ENCODE measurements at places on chromosomes 6 and 20.

GRCh38 chr6:108518714-108519576, 41.8 kb upstream of the FOXO3 start:
- no peak for DNase-seq

- no peak for DNase-seq
These were observed 246.6 kb downstream of the PHF3 start for GRCh38 chr6:63882208-63882607.

GRCh38 chr20:50735813-50736212, 4.4 kb downstream of the PARD6B start:
- no peak for DNase-seq

DNA sequence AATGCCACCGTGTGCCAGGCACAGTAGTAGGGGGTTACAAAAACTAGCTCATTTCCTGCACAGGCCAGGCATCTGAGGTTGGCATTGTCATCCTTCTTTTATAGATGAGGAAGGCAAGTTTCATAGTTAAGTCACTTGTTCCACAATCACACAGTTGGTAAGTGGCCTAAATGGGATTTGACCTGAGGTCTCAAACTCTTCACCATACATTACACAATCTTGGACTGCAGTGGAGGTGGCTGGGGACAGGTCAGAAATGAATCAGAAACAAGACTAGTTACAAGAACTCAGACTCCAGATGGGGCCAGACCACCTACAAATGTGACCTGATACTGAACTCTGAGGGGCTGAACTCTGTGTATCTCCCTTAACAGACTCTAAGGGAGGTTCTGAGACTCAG, 49.4 kb downstream of the TRMT6 start:
- DNase-seq, result no peak

- DNase-seq, result no peak
These were observed 2.5 kb upstream of the POU3F2 start for GRCh38 chr6:98831959-98832283.

DNA sequence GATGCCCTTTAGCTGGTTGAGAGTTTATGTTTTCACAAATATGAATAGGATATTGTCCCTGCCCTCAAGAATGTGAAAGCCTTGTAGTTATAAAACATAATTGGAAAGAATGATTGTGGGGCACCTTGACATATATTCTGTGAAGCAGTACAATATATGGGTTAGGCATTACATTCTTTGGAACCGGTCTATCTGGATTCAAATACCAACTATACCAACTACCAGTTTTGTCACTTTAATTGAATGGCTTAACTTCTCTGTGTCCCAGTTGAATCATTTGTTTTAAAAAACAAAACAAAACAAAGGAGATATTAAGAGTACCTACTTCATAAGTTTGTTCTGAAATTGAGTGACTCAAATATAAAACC, 146.5 kb downstream of the TBC1D32 start:
- no peak for DNase-seq

- no peak for DNase-seq
These were observed 12.0 kb upstream of the RAET1E start for GRCh38 chr6:149909701-149910470.

DNA sequence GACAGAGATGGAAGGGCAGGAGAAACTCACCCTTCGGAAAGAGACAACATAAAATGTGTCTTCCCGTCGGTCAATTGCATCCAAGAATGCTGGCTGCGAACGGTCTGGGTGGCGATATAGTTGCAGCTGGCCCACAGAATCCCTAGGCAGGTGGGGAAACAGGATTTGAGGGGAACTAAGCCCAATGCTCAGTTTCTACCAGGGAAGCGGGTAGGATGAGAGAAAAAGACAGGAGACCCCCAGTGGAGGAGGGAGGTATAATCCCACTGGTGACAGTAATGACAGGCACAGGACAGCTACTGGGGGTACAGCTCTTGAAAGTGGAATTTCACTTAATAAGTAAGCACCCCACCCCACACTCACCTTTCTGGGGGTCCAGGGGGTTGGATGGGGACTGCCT, 7.5 kb upstream of the TNXB start:
- peak; percentile 63 for DNase-seq

GRCh38 chr6:14000901-14001300, 76.1 kb downstream of the RNF182 start:
- no peak for DNase-seq

GRCh38 chr20:48287021-48287494, 501.8 kb upstream of the SULF2 start:
- no peak for DNase-seq

DNA sequence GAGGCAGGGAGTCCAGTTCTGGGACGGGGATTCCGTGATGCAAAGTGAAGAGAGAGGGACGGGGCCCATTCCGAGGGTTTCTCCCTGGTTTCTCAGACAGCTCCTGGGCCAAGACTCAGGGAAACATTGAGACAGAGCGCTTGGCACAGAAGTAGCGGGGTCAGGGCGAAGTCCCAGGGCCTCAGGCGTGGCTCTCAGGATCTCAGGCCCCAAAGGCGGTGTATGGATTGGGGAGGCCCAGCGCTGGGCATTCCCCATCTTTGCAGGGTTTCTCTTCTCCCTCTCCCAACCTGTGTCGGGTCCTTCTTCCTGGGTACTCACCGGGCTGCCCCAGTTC, 35.9 kb upstream of the HLA-G start:
- DNase-seq, result no peak

DNA sequence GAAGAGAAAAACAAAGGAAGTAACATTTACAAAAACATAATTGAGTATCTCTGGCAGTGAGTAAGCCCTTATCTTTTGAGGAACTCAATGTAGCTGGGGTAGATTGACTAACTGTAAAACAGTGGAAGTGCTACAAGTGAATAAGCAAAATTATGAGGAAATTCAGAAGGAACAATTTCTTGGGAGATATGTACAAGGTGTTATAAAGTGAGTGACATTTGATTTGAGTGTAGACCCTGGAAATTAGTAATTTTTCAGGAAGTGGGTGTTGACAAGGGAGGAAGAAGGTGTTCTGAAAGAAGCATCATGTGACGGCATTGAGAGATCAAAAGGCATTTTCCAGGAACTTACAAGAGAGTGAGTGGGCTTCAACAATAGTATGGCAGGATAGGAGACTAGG, 22.2 kb downstream of the XRN2 start:
- no peak for DNase-seq

DNA sequence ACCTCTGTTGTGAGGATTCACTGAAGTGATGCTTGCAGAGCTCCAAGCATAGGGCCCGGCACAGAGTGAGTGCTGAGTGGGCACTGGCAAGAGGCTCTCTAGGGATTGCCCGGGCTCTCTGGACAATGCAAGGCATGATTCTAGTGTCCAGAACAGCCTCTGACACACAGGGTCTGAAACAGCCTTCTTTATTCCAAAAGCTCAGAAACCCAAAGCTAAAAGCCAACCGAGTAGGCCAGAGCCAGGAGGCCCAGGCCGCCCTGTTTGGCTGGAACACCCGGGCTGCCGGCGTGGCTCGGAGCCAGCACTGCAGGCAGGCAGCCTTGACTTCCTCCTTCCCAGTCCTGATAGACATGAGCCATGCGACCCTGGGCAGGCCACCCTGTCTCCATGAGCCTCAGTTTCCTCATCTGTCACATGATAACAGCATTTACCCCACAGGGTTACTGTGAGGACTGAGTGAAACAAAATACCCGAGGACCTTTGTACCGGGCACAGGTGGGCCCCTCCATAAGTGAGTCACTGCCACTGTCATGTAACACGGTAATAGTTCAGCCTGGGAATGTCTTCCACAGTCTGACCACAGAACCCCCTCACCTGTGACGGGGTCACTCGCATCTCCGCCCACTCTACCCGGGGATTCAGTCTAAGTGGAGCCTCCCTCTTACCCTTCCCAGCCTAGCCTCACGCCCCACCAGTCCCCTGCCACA, 51.5 kb downstream of the PTPRT start:
- no peak for DNase-seq

DNA sequence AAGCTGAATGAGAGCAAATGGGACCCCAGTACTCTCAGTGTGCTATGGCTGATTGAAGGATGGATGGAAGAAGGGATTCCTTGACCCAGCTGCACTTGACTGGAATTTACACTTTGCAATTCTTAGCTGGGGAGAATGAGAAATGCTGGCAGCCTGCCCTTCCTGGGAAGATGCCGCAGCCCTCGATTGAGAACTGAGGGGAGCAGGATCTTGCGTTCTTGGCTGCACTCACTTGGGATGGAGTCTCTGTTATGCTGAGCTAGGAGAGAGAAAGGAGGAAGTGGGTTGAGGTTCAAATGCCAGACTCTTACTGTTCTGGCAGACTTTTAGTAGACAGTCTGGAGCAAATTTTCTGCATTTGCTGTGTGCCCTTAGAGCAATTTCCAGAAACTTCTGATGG, 221.2 kb downstream of the FNDC1 start:
- no peak for DNase-seq

DNA sequence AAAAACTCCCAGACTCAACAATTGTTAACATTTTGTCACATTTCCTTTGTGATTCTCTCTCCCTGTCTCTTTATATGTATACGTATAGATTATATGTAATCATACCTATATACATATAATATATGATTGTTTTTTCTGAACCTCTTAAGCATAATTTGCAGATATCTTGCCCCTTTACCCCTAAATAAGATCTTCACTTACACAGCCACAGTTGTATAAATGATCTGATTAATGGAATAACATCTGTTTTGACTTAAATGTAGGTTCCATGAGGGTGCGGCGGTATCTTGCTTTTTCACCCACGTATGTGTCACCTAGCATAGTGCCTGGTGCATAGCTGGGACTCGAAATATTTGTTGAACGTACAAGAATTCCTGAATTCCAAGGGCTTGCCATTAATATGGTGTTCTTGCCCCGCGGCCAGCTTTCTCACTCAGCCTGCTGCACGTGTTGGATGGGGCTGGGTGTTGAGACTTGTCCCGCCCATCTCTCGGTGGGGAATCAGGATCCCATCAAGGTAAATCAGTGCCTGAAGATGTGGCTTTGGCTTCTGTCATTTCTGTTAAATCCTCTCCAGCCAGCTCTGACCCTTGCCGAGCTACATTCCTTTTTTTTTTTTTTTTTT, 10.4 kb upstream of the MANBAL start:
- no peak for DNase-seq

GRCh38 chr6:153024709-153025017, 22.2 kb upstream of the MTRF1L start:
- no peak for DNase-seq

DNA sequence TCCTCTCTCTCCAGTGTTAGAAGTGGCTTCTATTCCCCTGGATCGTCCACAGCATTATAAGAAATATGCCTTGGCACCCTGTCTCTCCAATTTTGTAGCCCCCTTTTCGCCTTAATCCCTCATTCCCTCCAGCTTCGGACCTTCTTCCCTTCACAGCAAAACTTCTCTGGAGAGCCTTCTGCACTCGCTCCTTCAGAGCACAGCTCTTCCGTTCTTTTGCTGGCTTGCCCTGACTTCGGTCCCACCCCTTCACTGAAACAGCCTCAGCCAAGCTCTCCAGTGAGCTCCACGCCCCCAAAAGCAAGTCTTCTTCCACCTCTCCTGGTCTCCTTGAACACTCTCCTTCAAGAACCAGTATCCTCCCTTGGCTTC, 134.7 kb upstream of the RNF24 start:
- DNase-seq, result no peak

- DNase-seq, result no peak
These were observed 75.1 kb upstream of the DUSP22 start for GRCh38 chr6:217048-217659.

DNA sequence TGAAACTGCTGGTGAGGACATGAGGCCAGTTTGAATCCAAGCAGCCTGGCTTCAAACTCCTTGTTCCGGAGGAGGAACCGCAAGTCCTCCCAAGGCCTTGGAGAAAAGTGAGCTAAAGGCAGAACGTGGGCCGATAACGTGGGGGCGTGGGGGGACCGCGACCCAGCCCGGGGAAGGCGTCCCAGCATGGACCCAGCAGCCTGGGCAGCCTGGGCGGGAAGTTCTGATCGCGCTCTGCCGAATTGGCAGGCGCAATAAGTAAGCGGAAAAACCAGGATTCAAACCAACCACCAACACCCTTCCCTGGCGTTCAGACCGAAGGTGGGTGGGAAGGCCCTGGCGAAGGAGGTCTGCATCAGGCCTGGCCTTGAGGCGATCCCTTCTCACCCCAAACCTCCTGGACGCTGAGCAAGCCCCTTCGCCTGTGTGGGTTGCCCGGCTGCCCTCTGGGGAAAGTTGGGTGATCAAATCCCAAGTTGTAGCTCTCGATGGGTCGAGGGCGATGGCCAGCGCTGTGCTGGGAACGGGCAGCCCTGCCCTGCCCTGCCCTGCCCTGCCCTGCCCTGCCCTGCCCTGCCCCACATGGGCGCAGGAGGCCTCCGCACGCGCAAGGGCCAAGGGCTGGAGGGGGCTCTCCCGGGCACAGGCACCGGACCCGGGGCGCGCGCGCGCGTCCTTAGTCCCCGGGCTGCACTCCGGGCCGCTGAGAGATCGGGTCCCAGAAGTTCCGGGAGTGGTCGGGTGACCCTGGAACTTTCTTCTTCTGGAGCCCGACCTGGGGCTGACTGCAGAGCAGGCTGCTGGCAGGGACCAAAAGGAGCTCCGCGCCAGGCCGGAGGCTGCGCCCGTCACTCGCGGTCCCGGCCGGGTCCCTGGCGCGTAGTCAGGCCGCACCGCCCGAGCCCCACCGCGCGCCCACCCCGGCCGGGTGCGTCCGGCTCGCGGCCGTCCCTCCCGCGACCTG, 637 bp upstream of the SLC22A3 start:
- DNase-seq, result no peak

DNA sequence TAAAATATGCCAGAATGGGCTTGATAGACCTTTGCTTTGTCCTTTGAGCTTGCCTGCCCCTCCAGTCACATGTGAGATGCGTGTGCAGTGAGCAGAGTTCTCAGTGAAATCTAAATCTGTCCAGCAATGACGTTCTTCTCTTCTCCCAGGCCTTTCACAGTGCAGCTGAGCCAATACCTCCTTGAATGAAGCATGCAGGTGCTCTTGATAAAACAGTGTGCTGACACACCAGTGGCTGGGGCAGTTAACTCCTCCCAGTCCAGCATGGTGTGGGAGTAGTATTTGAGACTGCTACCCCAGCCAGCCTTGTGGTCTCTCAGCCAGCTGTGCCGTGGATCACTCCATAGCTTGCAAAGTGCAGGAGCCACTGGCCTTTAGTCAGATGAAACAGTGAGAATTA, 240.5 kb downstream of the FARS2 start:
- no peak for DNase-seq

- DNase-seq, result no peak
These were observed 243.1 kb upstream of the PREP start for GRCh38 chr6:105645958-105646357.

DNA sequence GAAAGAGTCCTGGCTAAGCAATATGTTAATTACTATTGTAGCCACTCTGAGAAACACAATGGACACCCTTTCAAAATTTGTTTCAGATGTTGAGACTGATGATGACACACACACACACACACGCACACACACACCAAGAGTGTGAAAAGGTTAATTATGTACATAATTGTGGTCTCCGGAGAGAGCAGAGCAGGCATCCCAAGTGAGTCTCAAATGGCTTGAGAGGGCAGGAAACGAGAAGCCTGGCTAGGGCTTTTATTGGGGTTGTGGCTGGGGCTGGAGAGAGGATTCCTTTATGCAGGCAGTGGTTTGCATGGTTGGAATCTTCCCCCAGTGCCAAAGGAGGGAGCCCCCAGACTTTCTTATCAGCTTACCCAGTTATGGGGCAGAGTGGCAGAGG, 38.2 kb upstream of the NKX2-4 start:
- no peak for DNase-seq

All from HTR-8/SVneo (cell line).